NCI-H1048 (cell line): ENCODE measurements at places on chromosomes 13 and 19.

DNA sequence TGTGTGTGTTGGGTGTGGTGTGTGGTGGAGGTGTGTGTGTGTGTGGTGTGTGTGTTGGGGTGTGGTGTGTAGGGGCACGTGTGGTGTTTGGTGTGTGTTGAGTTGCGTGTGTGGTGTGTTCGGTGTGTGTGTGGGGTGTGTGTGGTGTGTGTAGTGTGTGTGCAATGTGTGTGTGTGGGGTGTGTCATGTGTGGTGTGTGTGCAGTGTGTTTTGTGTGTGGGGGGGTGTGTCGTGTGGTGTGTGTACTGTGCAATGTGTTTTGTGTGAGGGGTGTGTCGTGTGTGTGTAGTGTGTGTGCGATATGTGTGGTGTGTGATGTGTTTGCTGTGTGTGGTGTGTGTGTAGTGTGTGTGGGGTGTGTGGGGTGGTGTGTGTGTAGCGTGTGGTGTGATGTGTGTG, 6.0 kb upstream of the KPTN start:
- DNase-seq = no peak

- DNase-seq = no peak
Measured at GRCh38 chr19:16274447-16274846, 50.2 kb upstream of the KLF2 start.

- DNase-seq = peak; percentile 44
Measured at GRCh38 chr13:30307194-30307970, at the start of gene KATNAL1. TSS of gene KATNAL1 (minus strand) at chr13:30307551. CDS start at chr13:30283777, 23,774 bp downstream.

GRCh38 chr19:45152504-45153338, 8.1 kb downstream of the NKPD1 start:
- DNase-seq = no peak

- DNase-seq = no peak
Measured at GRCh38 chr19:4583961-4584669, 24.6 kb upstream of the SEMA6B start.

GRCh38 chr19:35266520-35267352, 2.0 kb upstream of the USF2 start:
- no peak for DNase-seq

DNA sequence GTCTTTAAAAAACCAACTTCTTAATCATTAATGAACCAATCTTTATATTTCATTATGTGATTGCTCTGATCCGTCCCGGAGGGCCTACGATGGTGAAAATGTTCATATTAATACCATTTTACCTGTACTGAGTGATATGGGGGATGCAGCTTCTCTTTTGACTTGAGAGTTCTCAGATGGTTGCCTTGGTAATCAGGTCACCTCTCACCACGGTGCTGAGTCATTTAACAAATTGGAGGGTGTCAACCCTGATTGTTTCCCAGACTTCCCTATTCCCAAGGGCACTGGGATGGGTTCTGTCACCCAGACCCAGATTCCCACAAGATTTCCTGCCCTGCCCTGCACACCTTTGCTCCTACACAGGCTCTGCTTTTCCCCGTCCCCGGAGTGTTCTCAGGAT, 128.5 kb upstream of the TMTC4 start:
- DNase-seq = no peak

- no peak for DNase-seq
Measured at GRCh38 chr13:42001580-42001979, 40.7 kb upstream of the VWA8 start.

GRCh38 chr13:111506125-111506524, 185.7 kb downstream of the TEX29 start:
- no peak for DNase-seq
